Amygdala (tissue), 56 donors: ENCODE measurements at places on chromosomes 3 and 15.

DNA sequence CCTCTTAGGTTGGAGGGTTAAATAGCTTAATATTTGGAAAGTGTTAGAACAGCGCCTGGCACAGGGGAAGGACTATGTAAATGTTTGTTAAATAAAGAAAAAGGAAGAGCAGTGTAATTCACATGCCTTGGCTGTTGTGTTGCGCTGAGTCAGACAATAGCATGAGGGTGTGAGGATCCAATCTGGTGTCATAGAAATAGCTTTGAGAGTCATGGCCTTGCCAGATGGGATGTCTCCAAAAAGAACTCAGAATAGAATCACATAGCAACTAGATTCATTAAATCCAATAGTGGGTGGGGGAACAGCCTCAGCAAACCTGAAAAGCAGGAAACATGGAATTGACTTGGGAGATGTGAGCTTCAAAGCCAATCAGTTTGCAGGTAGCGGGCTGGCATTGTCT is 3.9 kb upstream of the RBSN start:
- DNase-seq, result peak; percentile 48

GRCh38 chr15:35054380-35054779 is 30.7 kb downstream of the NANOGP8 start:
- DNase-seq, result no peak

- DNase-seq, result no peak
Measured at GRCh38 chr15:80856400-80856799, 77.2 kb downstream of the CEMIP start.

GRCh38 chr15:64772488-64772887 is 2.9 kb downstream of the RBPMS2 start:
- DNase-seq, result no peak

DNA sequence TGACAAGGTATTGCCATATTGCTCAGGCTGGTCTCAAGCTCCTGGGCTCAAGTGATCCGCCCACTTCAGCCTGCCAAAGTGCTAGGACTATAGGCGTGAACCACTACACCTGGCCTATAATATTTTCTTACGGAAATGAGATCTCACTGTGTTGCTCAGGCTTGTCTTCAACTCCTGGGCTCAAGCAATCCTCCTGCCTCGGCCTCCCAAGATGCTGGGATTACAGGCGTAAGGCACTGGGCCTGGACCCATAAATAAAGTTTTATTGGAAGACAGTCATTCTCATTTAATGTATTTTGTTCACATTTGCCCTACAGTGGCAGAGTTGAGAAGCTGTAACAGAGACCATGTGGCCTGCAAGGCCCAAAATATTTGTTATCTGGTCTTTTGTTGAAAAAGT is 142.1 kb downstream of the RBPMS2 start:
- DNase-seq, result no peak

- DNase-seq, result no peak
Measured at GRCh38 chr3:169402672-169403360, 260.7 kb downstream of the MECOM start.

DNA sequence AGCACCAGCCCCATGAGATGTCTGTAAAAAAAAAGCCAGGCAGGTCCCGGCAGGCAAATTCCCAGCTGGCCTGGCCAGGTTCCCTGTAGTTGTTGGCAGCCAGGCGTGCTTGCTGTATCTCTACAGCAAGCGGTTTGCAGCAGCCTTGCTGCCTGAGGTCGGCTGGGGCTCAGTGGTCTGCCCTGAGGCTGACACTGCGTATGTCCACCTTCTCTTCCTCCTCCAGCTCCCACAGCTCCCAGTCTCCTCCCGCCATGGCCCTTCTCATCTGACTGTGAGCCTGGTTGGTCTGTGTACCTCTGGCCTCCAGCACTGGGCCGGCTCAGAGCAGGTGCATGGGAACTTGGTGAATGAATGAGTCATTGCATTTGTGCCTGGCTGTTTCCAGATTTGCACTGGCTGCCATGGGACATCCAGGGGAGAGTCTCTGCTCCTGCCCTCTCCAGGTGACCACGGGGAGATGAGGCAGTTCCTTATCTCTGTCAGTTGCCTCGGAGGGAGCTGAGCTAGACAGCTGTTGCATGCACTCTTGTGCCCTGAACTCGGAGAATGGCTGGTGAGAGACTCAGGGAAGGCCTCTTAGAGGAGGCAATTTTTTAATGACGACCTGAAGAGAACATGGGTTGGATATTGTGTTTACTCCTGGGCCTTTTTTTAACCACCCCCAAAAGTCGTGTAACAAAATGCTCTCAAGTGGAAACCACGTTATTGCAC is 43.0 kb downstream of the SPSB4 start:
- DNase-seq, result peak; percentile 15

- no peak for DNase-seq
Measured at GRCh38 chr15:38436993-38437392, 16.9 kb upstream of the FAM98B start.

DNA sequence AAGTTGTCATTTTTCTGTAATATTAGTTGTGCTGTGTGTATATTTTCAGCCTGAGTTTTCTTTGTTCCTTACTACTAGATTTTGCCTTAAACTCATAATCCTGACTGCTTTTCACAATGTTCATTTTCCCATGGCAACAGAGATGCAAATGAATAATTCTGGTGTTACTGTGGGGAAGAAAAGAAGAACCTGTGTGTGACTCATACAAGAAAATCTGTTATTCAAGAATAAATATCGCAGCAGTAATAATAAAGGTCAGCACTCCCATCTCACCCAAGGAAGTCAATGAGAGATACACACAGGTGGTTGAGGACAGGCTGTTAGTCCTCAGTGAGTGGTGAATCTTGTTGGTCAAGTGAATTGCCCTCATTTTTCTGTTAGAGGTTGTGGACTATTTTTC is 656.6 kb upstream of the NAALADL2 start:
- no peak for DNase-seq

GRCh38 chr3:139264375-139264774 is 79.4 kb upstream of the MRPS22 start:
- no peak for DNase-seq

DNA sequence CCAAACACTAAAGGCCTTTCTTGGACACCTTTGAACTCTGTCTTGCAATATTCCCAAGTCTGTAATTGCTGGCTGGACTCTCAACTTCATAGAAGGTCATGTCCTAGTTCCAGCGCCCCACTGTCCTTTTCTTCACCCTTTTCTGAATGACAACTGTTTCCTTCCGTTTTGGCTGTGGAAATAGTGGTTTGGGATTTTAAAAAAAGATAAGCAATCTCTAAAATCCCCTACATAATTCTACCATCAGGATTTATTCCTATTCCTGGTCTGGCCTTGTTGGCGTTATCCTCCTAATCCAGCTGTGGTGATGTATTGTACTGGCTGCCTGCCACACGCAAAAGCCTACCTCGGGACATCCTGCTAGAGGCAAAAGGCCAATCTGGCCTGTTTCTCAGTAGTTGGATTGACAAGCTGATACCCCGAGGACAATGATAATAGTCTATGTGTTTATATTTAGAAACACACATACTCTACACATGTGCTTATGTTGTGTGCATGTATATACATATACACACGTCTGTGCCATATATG is 440.3 kb upstream of the DPH6 start:
- no peak for DNase-seq

- DNase-seq, result no peak
Measured at GRCh38 chr3:189786479-189787064, 155.4 kb downstream of the TP63 start.

- no peak for DNase-seq
Measured at GRCh38 chr3:156633335-156633734, 41.1 kb upstream of the TIPARP start.

- DNase-seq, result no peak
Measured at GRCh38 chr15:28099555-28100140, 533 bp upstream of the OCA2 start.

- no peak for DNase-seq
Measured at GRCh38 chr3:12437861-12438260, 46.4 kb upstream of the TSEN2 start.
